ENCODE measurements at places on chromosomes 12 and 14.

- DNase-seq, result no peak
These were observed 477.9 kb downstream of the MED13L start for GRCh38 chr12:115799610-115800009.

DNA sequence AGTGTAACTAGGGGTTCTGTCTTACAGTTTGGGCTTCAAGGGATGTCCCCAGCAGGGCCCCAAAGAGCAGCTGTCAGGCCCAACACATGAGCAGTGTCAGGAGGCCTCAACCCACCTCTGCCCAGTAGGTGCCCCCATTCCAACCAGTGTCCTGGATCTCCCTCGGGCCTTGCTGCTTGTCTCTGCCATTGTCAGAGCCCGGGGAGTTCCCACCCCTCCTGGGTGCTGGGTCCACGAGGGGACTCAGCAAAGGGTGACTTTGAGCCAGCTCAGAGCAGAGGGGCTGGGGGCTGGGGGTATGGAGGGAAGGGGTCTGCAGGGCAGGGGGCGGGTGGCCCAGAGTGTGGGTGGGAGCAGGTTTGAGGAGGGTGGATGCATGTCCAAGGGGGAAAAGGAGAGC, 18.0 kb upstream of the BEGAIN start:
- DNase-seq, result no peak

DNA sequence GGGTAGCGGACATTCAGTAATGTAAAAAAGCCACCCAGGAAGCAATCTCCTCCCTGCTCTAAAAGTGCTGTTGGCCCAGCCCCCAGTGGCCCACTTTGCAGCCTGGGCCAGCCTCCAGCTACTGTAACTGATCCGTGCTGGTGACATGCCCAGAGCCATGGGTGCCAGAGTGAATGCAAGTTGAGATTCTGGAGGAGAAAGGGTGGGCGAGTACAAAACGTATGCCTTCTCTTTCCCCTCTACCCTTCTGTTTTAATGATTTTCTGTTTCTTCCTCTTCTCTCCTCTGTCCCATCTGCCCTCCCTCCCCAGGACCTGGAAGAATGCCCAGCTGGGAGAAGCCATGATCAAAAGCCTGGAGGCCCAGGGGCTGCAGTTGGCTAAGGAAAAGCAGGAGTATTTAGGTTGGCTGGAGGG, 16.9 kb downstream of the PLEKHD1 start:
- no peak for DNase-seq

DNA sequence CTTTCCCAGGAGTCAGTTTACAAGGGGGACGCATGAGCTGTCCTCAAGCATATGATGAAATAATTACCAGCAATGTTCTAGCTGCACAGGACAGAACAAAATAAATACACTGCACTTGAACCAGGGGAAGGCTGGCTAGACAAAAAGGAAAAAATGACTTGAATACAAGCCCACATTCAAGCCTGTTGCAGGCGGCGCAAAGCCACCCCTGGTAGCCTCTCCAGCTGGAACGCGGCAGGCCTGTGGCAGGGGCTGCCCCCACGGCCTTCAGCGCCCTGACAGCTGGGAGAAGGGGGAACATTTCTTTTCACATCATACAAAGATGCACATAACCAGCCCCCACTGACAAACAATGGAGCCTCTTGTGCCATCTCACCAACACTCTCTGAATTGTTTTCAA, 57.1 kb downstream of the TRAFD1 start:
- no peak for DNase-seq

GRCh38 chr14:103112400-103113243, 10.6 kb upstream of the TNFAIP2 start:
- DNase-seq, result peak; percentile 97

- peak; percentile 63 for DNase-seq
These were observed 2.4 kb upstream of the RNASE7 start for GRCh38 chr14:21039585-21040369.

DNA sequence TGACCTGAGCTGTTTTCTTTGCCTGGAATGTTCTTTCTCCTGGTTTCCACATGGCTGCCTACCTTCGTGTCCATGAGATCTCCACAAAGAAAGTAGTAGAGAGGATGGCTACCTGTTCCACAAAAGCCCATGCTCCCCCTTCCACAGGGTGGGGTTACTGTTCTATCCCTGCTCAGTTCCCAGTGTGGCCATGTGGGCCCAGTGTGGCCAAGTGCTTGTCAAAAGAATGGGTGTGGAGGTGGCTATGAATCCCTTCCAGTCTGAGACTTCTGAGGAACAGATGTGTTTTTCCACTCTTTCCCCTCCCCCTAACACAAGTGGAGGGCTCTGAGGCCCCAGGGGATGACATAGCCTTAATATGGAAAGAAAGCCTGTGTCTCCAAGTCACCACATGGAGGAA, 26.2 kb upstream of the HSP90B1 start:
- DNase-seq, result no peak

DNA sequence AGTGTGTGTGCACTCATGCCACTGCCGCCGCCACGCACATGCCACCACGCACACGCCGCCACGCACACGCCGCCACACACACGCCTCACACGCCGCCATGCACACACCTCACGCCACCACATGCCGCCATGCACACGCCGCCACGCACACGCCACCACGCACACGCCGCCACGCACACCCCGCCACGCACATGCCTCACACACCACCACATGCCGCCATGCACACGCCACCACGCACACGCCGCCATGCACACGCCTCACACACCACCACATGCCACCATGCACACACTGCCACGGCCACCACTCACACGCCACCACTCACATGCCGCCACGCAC, 6.3 kb downstream of the CLBA1 start:
- DNase-seq, result no peak

DNA sequence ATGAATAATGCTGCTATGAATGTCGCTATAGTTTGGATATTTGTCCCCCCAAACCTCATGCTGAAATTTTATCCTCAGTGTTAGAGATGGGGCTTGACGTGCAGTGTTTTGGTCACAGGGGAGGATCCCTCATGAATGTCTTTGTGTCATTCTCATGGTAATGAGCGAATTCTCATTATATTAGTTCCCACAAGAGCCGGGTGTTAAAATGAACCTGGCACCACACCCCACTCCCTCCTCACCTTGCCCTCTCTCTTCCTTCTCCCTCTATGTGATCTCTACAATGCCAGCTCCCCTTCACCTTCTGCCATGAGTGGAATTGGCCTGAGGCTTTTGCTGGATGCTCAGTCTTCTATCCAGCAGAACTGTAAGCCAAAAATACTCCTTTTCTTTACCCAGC, 37.5 kb upstream of the YAF2 start:
- no peak for DNase-seq

- DNase-seq, result no peak
These were observed 33.2 kb upstream of the CD69 start for GRCh38 chr12:9793779-9794395.

- no peak for DNase-seq
These were observed 68.3 kb downstream of the KDM2B start for GRCh38 chr12:121512561-121512960.

DNA sequence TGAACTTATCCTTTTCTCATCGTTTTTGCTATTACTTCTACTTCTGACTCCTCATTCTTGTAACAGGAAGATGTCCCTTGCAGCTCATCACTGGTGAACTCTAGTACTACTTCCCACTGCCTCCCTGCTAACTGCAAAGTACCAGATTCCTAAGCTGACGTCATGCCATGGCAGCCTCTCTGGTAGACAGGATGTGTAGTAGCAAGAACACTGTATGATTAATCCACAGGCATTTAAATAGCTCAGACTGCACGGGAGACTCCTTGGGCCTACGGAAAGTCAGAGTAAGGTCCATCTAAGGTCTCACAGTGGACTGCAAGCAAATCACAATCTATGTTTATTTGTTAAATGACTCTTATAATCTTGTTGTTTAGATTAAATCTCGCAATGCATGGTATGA, 43.5 kb downstream of the DNAI7 start:
- no peak for DNase-seq

DNA sequence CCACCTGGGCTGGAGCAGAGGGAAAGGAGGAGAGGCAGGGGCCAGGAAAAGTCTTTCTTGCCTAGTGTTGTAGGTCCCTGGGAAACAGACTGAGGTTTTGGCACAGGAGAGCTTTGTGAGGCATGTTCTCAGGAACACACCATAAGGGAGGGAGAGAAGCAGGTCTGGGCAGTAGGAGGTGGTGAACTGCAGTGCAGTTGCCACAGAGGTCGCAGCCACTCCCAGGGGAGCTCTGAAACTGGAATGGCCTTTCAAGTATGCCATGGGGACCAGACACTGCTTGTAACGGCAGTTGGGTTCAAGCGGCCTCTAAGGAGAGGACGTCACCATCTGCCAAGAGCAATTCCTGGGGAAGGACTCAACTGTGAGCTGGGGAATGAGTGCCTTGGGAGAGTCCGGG, 35.4 kb upstream of the NKX2-8 start:
- no peak for DNase-seq

DNA sequence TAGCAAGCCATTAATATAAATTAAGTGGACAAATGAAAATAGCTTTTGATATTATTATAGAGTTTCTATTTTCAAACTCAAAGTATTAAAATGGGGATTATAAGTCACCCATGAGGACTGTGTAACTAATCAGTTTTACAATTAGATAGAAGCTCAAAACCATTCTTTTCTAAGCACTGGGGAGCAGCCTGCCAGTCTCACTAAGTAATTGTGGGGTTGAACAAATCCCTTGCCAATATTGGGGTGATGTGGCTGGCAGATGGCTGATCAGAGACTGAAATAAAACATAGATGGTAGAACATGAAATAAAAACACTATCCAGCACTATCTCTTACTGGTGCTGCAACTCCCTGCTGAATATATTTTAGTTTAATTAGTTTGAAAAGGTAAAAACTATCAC, 353.2 kb downstream of the FLRT2 start:
- no peak for DNase-seq

DNA sequence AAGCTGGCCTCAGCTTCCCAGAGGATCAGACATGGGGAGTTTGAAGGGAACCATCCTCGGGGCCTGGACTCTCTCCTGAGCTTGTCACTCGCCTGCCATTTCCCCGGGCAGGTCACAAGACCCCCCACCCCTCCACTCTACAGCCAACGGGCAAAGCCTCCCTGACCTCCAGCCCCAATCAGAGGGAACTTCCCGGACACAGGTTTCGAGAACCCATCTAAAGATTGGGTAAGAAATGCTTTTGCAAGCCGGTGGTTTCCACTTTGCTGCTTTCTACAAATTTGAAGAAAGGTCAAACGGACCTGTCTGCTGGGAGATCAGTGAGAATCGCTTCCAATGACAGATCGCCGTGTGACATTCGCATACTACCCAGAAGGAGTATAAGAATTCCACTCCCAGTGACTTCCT, 89.6 kb downstream of the SCARB1 start:
- DNase-seq, result no peak

DNA sequence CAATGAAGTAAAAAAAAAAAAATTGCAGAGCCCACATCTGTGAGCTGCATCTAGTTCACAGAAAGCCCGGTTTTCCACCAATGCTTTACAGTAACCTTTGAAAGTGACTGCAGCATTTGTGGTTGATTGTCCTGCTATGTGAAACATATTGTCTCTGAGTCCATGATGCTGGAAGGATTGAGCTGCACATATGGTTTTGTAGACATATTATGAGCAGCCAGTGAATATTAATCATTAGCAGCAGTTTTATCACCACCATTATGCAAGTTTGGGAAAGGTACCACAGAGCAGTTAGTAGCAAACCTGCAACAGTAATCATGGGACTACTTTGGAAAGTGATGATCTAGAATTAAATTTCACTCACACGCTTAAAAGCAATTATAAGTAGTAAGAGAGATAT, 151.5 kb upstream of the PRICKLE1 start:
- no peak for DNase-seq

DNA sequence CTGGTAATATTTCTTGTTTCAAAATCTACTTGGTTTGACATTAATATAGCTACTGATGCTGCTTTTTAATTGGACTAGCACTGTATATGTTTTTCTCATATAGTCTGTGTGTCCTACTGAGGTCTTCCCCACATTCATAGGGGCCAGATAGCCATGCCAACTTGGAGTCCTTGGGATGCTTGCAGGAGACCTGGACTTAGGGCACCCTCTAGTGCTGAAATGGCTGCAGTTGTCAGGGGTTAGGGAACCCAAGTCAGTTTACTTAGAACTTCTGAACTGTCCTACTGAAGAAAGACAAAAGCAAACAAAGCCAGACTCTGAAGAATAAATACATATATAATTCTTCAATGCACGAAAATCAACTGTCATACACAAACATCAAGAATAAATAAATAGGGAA, 279.9 kb upstream of the SYT1 start:
- DNase-seq, result peak; percentile 46

DNA sequence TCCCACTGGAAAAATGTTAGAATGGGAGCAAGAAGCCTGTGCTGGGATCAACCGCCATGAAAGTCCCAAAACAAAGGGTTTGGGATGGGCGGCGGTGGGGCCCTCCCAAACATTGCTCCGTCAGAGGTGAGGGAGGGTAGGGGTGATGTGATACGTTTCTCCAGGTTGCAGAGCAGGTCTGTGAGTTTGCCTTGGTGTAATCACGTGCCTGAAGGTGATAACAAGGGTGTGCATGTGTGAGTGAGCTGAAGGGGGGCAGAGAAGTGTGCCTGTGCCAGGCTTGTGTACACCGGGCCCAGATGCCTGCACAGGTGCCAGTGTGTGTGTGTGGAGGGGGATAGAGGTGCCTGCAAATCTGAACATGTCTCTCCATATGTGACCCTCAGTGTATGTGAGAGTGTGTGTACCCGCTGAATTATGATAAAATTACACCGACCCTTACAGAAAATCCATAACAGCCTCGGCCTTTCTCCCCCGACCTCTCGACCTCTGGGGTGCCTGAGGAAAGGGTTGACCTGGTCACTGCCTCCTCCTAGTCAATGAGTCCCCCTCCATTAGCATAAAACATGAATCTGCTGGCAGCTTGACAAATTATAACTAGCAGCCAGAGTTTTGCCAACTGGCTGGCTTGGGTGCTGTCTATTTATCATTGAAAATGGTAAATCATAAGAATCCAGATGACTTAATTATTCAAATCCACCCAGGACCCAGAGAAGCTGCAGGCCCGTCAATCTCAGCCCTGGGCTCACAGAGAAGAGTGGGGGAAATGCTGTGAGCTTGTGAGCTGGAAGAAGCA, 55.6 kb downstream of the SMUG1 start:
- no peak for DNase-seq

- no peak for DNase-seq
These were observed 19.0 kb downstream of the RPS6KA5 start for GRCh38 chr14:91041450-91041849.

Data from WERI-Rb-1 (cell line).